Activated CD4-positive, CD25-positive, alpha-beta regulatory T cell treated with anti-CD3 and anti-CD28 coated beads, Interleukin-2, amount 50 U/mL, for 72 hours (primary cell): ENCODE measurements at places on chromosomes 12 and 14.

GRCh38 chr14:100424504-100425428 lies 101.6 kb downstream of the SLC25A47 start:
- DNase-seq: no peak

GRCh38 chr12:51012570-51013236 lies 13.5 kb downstream of the SLC11A2 start:
- DNase-seq: no peak

DNA sequence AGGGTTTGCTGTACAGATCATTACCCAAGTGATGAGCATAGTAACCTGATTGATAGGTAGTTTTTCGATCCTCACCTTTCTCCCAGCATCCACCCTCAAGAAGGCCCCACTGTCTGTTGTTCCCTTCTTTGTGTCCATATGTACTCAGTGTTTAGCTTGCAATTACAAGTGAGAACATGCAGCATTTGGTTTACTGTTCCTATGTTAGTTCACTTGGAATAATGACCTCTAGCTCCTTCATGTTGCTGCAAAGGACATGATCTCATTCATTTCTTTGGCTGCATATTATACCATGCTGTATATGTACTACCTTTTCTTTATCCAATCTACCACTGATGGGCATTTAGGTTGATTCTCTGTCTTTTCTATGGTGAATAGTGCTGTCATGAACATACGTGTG lies 181.6 kb upstream of the FOXG1 start:
- no peak for DNase-seq

GRCh38 chr14:30849354-30849753 lies 25.0 kb upstream of the COCH start:
- no peak for DNase-seq

DNA sequence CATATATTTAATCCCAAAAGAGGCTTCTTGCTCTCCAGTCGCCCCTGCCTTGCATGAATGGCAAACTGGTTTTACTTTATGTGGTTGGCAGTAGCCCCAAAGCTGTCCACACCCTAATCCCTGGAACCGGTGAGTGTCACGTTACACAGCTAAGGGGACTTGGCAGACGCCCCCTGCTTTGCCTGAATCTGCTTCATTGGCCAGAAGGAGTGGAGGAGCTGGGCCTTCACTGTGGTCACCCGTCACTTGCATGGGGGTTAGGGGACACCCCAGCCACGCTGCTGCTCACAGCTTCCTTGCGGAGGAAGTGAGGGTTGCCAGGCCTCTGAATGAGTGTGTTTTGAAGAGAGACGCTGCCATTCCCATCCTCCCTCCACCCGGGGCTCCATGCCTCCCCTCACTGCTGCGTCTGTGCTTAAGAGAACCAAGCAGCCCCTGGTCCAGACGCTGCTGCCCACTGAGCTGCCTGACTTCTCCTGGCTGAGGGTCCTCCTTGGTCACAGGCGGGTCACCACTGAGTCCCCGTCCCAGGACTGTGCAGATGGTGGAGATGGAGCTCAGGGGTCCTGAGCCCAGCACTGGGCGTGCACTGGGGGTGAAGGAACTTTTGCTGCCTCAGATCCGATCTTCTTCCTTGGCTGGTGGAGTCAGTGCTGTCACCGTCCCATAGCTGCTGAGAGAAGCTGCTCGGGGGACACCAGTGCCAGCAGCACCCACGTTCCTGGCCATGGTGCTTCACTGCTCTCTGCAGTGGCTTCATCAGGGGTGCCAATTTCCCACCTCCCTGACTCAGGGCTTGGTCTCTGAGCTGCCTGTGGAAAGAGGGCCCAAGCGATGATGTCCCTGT lies 39.8 kb downstream of the GALNT9 start:
- no peak for DNase-seq

GRCh38 chr14:54589076-54589475 lies 22.1 kb downstream of the SAMD4A start:
- no peak for DNase-seq

DNA sequence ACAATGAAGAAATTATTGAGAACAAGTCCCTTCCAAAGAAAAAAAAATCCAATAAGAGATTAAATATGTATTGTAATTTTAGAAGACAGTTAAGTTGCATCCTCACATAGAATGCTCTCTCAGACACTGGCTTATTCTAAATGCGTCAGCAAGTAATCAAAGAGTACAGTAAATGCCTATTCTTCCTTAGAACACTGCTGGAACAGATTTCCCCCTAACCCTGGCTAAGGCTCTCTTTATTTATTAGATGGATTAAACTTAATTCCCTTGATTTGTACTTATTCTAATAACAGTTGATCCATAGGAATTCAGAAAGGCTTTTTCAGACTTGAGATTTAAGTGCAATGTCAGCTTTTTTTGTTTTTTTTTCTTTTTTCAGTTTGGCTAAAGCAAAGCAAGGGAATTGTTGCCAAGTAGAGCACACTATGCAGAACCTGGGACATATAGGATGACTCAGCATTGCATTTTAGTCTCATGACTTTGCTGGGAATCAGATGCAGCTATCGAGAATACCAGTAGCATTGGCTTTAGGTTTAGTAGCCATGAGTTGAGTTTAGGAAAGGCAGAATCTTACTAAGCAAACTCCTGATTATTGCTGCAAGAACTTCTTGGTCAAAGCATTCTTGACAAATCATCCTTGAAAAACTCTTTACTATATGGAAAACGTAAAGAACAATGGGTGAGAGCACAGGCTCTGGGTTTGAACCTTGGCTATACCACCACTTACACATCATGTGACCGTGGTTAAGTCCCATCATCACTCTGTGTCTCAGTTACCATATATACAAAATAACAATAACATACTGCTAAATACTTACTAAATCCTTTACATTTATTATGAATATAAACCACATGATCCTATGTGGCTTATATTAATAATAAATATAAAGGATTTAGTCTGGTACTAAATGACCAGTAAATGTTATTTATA lies 26.7 kb downstream of the MED21 start:
- DNase-seq: no peak

- DNase-seq: no peak
These were observed 3.8 kb upstream of the ARHGAP9 start for GRCh38 chr12:57483466-57483865.

- DNase-seq: no peak
These were observed 17.9 kb upstream of the IL22 start for GRCh38 chr12:68271346-68271745.

GRCh38 chr12:132498931-132499330 lies 9.0 kb downstream of the FBRSL1 start:
- DNase-seq: no peak

GRCh38 chr12:122356192-122356635 lies 66.3 kb downstream of the CLIP1 start:
- DNase-seq: peak; percentile 39

- DNase-seq: no peak
These were observed 868 bp downstream of the SPATA7 start for GRCh38 chr14:88386256-88386794.

- DNase-seq: no peak
These were observed 326.5 kb upstream of the TBX3 start for GRCh38 chr12:115010324-115010995.

DNA sequence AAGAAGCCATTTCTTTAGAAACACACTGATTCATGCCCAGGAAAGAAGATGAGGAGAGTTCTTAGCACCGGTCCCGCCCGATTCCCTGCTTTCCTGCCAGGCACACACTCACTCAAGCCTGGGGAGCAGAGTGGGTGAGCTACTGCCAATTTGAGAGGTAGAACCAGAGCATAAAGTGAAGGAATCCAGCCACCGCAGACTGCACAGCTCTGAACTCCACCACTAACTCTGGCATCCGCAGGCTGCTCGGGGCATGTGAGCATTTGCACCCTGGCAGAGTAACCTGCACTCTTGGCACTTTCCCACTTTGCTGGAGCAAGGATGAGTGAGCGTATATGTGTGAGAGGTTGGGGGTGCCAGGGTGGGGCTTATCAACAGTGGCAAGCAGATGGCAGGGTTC lies 4.0 kb upstream of the SYNDIG1L start:
- DNase-seq: no peak

DNA sequence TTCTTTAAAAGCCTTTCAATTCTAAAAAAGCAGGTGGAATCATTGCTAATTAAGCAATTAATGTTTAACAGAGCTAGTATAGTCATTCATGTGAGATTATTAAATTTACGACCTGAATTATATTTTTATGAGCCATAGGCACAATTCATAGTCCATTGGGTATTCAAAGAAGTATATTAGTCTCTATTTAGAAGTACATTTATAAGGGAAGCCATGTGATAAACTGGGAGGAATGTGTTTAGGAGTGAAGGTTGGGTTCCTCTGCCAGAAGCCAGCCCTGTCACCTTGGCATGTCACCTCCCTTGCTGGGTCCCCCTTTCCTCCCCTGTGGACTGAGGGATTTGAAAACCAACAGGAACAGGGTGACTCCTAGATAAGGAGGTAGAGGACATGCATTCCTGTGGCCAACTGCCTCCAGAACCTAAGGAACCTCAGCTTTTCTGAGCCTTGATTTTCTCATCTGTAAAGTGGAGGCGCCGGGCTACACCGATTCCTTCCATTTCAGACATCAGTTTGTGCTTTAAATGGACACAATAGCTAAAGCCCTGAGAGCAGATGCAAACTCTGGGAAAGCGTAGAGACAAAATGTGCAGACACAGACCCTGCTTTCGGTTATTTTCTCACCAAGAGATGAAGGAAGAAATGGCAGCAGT lies 5.4 kb upstream of the KRT2 start:
- no peak for DNase-seq

DNA sequence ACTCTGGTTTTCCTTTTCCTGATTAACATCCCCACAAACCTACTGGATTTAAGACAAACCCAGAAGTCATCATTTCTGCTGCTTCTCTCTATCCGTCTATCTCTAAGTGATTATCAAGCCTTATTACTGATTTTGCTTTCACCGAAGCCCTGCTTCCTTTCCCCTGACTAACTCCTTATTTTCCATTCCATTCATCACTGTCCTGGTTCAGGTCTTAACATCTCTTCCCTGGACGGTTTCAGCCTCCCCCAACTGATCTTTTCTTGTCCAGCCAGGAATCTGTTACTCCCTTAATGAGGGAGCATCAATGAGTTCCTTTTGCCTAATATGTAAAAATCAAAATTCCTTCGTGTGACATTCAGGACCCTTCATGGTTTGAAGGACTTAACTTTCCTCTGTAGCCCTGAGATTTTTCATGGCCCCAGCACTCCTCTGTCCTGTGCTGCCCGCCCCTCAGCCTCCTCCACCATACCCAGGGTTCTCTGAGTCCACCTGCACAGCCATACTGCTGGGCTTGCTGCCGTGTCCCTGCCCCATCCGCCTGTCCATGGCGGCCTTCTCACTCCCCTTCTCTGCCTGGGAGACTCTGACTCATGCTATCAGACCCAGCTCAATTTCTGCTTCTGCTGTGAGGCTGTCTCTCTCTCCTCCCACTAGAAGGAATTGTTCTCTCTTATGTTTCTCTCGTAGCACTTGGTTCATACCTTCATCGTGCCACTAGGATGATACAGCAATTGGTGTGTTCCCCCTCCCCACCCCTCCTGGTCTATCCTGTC lies 167.8 kb upstream of the HIF1A start:
- no peak for DNase-seq

GRCh38 chr14:76770521-76771436 lies 9.5 kb downstream of the VASH1 start:
- no peak for DNase-seq

GRCh38 chr12:83172441-83172840 lies 485.7 kb downstream of the TMTC2 start:
- DNase-seq: no peak

- DNase-seq: no peak
These were observed 5.6 kb downstream of the ARMH4 start for GRCh38 chr14:58146399-58146798.

DNA sequence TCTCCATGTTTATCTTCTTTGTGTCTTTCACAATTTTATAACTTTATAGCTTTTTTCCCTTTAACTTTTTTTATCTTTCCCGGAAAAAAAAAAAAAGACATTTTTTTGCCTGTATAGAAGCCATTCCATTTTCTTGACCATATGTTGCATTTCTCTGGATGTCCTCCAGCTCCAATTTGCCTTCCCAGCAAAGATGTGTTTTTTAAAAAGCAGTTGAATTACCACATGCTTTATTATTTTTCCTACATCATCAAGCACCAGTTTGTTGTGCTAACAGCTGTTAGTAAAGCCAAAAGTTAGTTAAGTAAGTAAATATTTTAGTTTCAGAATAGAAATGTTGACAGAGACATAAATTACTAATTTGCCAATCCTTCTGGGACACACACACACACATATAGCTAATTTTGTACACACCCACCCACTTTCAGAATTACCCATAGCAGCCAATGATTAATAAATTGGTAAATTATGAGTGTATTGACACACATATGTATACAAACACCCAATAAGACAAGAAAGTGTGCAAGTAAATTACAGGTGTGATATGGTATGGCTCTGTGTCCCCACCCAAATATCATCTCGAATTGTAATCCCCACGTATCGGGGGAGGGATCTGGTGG lies 118.3 kb downstream of the SLC38A6 start:
- DNase-seq: no peak

- DNase-seq: no peak
These were observed 16.1 kb downstream of the ZBTB1 start for GRCh38 chr14:64520699-64521098.

DNA sequence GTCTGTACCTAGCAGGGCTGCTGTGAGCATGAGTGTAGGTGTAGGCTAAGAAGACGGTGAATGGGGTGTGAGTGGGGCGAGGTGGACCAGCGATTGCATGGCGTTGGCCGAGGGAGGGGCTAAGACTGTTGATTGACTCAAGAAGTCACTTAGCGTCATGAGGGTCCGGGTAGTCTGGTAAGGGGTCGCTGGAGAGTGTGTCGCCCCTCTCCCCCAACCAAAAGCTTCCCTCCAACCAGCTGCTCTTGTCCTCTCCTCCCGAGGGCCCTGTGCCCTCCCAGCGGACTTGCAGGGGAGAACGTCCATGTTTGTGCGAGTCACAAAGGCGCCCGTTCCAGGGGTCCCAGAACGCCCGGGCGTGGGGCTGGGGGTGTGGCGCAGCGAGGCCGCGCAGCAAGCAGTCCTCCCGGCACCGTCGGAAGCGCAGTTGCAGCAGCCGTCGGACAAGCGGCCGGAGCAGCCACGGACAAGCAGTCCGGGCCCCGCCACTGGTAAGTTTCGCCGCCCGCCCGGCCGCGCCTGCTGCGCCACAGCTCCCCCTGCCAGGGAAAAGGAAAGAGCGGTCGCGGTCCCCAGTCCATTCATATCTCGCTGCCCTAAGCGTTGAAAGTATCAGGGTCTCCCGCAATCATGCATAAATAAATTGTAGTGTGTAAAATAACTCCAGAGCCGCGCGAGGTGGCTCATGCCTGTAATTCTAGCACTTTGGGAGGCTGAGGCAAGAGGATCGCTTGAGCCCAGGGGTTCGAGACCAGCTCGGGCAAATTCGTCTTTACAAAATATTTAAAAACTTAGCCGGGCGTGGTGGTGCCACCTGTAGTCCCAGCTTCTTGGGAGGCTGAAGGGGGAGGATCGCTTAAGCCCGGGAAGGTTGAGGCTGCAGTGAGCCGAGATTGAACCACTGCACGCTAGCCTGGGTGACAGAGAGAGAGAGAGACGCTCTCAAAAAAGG lies at the start of gene CCDC63:
Gene CCDC63, plus strand, starts transcription at position 373 of the 952 bp plus-strand sequence. CDS start 5,968 bp downstream, outside the sequence.
- DNase-seq: peak; percentile 36

- no peak for DNase-seq
These were observed 9.7 kb upstream of the PEBP1 start for GRCh38 chr12:118126119-118126757.

GRCh38 chr12:56029166-56029519 lies 8.3 kb downstream of the IKZF4 start:
- DNase-seq: no peak
